ENCODE measurements at places on chromosomes 16 and 17.
A peak's percentile ranks its signal among the peaks of the same experiment; 100 is the strongest.

- no peak for DNase-seq
Observed at GRCh38 chr16:85571813-85572619, 41.1 kb upstream of the GSE1 start.

DNA sequence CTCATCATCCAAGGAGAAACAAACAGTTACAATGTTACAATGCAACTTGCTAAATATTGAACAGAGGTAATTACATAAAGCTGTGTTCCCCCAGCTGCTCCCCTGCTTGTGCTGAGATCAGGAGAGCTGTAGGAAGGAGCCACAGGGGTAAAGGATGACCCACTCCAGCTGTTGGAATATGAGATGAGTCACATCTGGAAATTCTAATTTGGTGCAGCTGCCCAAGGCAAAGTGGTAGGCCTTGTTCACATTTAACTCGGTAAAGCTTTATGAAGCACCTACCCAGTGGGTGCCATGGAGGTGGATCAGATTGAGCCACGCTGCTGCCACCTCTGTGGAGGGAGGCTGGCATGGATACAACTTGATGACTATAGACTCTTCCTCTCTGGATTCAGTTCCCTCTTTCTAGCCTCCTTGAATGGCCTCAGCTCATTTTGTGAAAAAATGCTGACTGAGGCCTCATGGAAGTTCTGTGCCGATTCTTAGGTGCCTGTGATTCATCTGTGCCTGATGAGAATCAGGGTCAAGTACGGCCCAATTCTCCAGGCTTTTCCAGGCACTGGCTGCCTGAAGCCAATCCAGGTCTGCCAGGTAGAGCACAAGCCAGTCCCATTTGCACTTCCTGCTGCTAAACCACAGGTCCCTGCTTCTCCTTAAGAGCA is 7.4 kb downstream of the ZNF689 start:
- peak; percentile 9 for DNase-seq

DNA sequence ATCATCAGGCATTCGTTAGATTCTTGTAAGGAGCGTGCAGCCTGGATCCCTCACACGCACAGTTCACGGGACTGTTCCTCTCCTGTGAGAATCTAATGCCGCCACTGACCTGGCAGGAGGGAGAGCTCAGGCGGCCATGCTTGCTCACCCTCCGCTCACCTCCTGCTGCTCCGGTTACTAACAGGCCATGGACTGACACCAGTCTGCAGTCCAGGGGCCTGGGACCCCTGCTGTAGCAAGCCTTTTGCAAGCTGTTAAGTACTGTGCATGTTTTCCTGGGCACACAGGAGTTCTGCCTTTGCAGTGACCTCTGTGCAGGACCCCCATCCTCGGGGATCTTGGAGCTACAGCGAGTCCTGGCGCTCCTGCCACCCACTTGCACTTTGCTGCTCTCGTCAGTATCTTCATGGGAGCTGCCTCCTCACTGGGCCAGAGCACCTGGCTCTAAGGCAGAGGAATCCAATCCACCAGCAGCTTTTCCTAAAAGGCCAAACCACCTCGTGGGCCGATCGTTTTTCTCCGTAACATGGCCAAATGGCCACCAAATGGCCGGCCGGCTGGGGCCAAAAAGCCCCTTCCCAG is 230.6 kb downstream of the FOXL1 start:
- DNase-seq: no peak

- no peak for DNase-seq
Observed at GRCh38 chr17:6413065-6413464, 21.9 kb downstream of the AIPL1 start.

- no peak for DNase-seq
Observed at GRCh38 chr17:50620858-50621257, 13.8 kb upstream of the ABCC3 start.

GRCh38 chr17:9537177-9537776 is 38.3 kb downstream of the STX8 start:
- no peak for DNase-seq

DNA sequence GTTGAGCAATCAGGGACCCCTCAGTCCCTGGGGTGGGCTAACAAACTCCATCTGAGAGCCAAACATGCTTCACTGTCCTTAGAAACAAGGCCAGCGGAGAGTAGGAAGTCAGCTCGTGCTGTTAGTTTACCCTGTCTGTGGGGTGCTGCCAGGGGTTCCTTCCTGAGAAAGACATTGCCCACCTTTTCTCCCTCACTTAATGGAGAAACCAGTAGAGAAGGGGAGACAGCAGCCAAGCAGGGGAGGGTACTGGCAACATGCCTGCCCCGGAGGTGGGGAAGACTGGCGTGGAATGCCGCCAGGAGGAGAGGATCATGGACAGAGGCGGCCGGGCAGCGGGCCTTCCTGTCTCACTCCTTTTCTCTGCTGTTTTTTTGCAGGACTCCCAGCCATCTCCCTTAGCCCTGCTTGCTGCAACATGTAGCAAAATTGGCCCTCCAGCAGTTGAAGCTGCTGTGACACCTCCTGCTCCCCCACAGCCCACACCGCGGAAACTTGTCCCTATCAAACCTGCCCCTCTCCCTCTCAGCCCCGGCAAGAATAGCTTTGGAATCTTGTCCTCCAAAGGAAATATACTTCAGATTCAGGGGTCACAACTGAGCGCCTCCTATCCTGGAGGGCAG is 19.9 kb downstream of the SP2 start:
- DNase-seq: no peak

- no peak for DNase-seq
Observed at GRCh38 chr16:24116046-24116776, 139.9 kb upstream of the CACNG3 start.

DNA sequence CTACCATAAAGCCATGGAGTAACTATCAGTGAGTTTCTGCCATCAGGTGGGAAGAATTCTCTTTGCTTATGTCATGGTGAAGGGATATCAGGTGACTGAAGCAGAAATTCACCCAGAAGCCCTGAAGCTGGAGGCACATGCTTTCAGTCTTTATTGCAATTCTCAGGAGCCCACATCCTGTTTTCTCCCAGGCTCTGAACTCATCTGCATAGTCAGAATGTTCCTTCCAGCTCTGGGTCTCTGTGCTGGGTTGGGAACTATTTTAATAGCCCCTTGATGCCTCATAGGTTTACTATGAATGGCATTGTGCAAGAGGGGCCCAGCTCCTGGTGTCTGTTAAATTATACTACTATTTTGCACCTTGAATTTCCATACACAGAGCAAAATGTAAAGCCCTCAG is 198.4 kb upstream of the SOX9 start:
- DNase-seq: no peak

- DNase-seq: no peak
Observed at GRCh38 chr16:25013751-25014499, 1.2 kb downstream of the ARHGAP17 start.

- DNase-seq: no peak
Observed at GRCh38 chr16:67767953-67768352, 38.4 kb downstream of the RANBP10 start.

GRCh38 chr17:1764284-1764683 is 2.4 kb downstream of the SERPINF1 start:
- DNase-seq: peak; percentile 72

DNA sequence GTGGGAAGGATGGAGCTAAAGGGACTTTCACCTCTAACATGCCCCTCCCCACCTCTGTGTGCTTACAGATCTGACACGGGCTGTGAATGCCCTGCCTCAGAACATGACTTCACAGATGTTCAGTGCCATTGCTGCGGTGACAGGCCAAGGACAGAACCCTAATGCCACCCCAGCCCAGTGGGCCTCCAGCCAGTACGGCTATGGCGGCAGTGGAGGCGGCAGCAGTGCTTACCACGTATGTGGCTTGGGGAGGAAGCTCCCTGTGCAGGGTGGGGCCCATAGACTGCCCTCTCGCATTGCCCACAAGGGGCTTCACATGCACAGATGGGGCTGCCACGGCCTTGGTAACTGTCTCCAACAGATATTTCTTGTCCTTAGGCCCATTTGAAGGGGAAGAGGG is 11.4 kb downstream of the PROCA1 start:
- no peak for DNase-seq

DNA sequence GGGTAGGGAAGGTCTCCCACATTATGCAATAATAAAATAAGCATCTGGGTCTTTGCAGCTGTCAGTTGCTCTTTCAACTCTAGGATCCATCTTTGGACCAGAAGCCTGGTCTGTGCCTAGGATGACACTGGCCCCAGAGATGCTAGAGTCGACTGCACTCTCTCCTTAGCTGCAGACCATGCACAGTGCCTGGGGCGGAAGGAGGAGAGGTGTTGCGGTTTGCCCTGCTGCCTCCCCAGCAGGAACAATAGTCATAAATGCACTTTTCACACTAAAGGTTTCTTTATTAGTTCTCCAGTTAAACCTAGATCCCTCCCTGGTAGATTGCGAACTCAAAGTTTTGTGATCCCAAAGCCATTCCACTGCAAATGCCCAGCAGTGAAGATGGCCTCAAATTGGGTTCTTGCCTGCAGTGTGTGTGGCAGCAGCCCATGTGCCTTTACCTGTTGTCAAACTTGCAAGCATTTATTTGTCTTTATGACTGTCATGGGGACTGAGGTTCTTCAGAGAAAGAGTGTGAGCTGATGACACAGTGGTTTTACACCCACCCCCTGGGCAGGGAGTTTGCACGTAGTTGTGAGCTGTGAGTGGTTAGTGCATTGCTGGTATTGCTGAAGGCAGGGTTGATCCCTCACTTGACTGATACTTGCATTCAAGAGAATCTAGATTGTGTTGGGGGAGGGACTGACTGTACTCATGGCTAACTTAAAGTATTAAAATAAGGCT is 10.3 kb downstream of the ATXN1L start:
- no peak for DNase-seq

GRCh38 chr17:15247891-15248529 is 17.1 kb downstream of the PMP22 start:
- DNase-seq: no peak

- DNase-seq: no peak
Observed at GRCh38 chr17:80761110-80761871, 216.7 kb downstream of the RPTOR start.

DNA sequence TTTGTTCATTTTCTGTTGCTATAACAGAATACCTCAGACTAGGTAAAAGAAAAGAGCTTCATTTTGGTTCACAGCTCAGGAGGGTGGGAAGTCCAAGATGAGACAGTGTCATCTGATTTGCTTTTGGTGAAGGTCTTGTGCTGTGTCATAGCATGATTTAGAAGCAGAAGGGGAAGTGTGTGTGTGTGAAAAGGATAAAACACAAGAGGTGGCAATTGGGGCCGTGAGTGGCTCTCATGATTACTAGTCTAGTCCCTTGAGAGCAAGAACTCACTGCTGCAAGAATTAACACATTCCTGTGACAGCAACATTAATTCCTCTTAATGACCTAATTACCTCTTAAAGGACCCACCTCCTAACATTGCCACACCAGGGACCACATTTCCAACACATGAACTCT is 8.3 kb downstream of the SLC35G3 start:
- no peak for DNase-seq

DNA sequence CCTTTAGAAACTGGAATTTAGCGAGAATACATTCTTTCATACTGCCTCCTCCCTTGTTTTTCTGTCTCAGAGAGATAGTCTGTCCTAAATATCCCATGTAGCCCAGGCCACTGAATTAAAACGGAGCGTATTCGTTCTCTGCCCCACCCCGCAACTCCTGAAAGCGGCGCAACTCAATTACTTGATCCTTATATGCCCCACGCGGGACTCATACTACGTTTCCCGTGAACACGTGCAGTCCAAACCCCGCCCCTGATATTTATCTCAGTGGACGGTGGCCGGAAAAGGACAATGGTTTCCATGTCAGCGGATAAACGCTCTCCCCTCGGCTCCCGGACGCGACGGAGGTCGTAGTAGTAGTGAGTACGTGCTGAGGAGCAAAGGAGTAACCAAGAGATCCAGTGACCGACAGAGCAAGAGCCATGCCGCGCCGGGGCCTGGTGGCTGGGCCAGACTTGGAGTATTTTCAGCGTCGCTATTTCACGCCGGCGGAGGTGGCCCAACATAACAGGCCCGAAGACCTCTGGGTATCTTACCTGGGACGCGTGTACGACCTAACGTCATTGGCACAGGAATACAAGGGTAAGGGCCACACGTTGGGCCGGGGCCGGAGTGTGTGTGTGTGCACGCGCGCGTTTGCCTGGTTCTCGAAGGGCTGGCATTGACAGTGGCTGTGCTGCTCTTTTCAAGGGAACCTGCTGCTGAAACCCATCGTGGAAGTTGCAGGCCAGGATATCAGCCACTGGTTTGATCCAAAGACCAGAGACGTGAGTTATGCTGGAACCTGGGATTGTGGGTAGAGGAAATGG is at the start of gene CYB5D1:
Gene CYB5D1 (plus strand): TSS at position 291 of the 809 bp plus-strand sequence. CDS start 132 bp downstream, at position 423.
- DNase-seq: peak; percentile 97

GRCh38 chr17:39513309-39513708 is 52.0 kb downstream of the CDK12 start:
- DNase-seq: no peak

GRCh38 chr17:41523787-41524186 is 4.3 kb downstream of the KRT19 start:
- DNase-seq: no peak

DNA sequence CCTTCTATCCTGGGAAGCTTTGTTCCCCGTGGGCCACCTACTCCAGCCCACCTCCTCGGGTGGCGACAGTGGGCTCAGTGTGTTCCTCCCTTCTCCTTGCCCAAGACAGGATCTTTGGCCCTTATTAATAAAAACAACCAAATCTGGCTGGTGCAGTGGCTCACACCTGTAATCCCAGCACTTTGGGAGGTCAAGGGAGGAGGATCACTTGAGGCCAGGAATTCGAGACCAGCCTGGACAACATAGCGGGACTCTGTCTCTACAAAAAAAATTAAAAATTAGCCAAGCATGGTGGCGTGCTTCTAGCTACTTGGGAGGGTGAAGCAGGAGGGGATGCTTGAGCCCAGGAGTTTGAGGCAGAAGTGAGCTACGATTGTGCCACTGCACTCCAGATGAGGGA is 42.2 kb downstream of the SOCS1 start:
- no peak for DNase-seq

GRCh38 chr17:68734187-68734900 is 133.2 kb upstream of the FAM20A start:
- no peak for DNase-seq

DNA sequence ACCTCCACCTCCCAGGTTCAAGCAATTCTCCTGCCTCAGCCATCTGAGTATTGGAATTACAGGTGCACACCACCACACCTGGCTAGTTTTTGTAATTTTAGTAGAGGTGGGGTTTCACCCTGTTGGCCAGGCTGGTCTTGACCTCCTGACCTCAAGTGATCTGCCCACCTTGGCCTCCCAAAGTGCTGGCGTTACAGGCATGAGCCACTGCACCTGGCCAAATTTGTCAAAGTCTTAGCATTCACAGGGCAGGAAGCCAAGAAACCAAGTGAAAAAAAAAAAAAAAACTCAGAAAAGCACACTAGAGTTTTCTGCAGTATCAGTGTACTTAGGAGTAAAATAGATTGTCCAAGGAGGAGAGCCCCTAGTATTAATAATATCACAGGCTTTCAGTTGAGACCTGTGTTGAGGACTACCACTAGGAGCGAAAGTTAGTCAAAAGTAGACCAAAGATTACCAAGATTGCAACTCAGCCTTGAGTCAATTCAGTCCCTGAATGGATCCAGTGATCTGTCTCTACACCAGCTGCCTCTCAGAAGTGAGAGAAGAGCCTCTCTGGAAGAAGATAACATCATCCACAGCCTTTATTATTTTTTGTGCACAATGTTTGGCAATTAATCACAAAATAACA is 159.7 kb downstream of the CEP112 start:
- DNase-seq: no peak
